ENCODE measurements at places on chromosomes 2 and 18.

DNA sequence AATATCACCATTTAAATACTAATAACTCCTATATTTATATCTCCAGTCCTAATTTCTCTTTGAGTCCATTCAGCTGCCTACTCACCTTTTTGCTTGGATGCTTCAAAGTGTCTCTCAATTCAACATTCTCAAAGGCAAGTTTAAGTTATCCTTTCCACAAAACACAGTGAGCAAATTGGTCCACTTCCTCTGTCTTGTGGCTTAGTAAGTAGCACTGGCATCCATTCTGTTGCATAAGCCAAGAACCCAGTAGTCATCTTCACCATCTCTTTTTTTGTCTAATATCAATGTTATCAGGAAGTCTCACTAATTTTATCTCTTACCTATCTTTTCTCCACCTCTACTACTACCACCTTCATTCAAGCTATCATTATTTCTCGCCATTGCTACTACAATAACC, 27.4 kb upstream of the IL1RL1 start:
- no peak for DNase-seq

DNA sequence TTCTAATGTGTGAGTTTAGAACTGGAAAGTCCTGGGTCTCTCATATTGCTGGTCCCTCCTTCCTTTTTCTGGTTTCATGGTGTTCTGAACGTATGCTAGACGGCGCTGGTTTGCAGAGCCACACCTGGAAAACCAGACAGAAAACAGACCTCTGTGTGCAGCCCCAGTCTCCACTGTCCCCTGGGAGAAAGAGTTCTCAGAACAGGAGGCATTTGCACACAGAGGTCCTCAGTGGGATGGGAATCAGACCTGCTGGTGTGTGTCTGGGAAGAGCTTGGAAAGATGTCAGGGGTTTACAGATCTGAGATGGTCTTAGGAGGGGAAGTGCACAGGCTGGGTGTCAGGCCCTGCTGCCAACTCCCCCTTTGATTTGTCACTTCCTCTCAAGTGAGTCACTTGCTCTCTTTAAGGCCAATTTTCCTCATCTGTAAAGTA, 14.9 kb upstream of the MBP start:
- no peak for DNase-seq

GRCh38 chr2:128347701-128348539, 29.3 kb upstream of the HS6ST1 start:
- no peak for DNase-seq

DNA sequence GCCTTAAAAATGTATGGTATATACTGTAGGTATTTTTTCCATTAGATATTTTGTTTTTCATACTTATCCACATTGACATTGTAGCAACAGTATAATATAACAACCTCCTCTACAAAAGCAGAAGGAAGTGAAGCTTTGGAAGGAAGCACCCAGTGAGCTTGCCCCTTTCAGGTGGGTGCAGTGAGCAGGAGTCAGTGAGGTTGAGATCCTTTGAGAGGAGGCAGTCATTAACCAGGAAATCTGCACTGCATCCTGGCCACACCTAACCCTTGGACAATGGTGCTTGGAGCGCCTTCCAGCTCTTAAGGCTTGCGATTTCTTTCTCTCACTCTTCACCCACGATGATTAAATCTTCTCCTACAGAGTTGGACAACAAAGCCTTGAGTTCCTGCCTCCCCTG, 13.9 kb downstream of the IL37 start:
- DNase-seq, result no peak
